ENCODE measurements at places on chromosomes 2 and 18.

DNA sequence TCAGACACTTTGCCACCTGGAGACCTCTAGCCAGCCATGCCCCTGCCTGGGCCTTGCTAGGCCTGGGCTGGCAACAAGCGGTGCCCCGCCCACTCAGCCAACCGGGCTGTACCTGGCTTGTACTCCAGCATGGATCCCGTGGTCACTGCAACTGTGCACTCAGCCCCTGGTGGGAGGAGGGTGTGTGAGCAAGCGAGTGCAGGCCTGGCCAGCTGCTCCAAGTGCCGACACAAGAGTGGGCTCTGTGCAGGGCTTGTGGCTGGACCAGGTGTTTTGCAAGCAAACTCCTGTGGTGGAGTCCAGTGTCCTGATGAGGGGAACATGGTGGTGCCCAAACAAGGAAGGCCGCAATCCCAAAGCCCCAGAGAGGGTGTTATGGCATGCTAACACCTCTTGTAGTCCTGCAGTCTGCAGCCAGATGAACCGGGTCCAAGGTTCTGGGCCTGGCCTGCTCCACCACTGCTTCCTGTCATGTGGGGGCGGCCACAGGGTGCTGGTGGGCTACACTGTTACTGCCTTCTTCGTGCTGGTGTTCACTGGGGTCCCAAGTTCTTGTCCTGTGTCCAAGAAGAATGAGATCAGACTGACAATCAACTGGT, 60.1 kb upstream of the CD28 start:
- no peak for DNase-seq

GRCh38 chr2:152173831-152174230, 1.7 kb downstream of the STAM2 start:
- DNase-seq: no peak

GRCh38 chr2:8408560-8409460, 273.0 kb upstream of the ID2 start:
- no peak for DNase-seq

DNA sequence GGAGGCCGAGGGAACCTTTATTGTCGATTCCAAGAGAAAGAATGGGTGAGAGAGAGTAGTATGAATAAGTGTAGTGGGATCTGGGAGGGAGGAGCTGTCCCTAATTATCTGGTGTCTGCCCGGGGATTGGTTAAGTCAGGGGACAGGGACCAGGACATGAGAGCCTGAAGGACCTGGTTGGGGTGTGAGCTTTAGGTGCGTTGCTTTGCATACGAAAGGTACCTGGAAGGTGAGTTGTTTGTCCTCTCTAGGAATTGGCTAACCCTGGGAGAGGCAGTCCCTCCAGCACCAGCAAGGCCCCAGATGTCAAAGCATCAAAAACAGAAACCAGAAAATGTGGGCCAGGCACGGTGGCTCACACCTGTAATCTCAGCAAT, 48.1 kb upstream of the RPL31 start:
- no peak for DNase-seq

DNA sequence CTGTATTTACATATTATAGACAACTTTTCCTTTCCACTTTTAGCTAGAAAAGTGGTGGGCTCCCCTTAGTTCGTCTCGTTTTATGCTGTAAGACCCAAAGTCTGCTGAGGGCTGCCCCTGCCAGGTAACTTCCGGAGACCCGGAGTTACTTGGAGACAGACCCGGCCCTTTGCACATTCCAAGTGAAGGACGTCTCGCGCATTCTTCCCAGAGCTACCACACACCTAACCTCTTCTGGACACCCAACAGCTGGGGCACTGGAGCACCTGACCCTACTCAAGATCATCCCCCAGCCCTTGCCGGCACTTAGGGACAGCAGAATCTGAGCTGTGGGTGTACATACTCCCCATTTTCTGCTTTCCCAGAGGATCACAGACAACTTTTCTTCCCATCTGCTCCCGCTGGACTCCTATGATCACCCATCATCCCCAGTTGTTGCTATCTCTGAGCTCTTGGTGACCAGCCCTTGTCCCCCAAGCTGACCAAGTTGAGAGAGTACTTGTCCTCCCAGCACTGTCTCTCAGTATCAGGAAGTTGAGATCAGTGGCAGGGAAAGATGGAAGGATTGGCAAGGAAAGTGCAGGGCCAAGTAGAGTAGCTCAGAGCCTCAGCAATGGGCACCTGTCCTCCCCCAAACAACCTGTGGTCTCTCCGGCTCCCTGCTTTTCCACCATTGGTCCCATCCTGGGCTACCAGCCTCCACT, 8.4 kb upstream of the SATB2 start:
- DNase-seq: no peak

GRCh38 chr18:56481751-56482150, 156.6 kb downstream of the TXNL1 start:
- no peak for DNase-seq

GRCh38 chr2:179804206-179804605, 57.2 kb downstream of the ZNF385B start:
- no peak for DNase-seq

- no peak for DNase-seq
Measured at GRCh38 chr2:102826904-102827303, 65.1 kb downstream of the TMEM182 start.

GRCh38 chr2:36449943-36450392, 94.4 kb downstream of the CRIM1 start:
- DNase-seq: no peak

DNA sequence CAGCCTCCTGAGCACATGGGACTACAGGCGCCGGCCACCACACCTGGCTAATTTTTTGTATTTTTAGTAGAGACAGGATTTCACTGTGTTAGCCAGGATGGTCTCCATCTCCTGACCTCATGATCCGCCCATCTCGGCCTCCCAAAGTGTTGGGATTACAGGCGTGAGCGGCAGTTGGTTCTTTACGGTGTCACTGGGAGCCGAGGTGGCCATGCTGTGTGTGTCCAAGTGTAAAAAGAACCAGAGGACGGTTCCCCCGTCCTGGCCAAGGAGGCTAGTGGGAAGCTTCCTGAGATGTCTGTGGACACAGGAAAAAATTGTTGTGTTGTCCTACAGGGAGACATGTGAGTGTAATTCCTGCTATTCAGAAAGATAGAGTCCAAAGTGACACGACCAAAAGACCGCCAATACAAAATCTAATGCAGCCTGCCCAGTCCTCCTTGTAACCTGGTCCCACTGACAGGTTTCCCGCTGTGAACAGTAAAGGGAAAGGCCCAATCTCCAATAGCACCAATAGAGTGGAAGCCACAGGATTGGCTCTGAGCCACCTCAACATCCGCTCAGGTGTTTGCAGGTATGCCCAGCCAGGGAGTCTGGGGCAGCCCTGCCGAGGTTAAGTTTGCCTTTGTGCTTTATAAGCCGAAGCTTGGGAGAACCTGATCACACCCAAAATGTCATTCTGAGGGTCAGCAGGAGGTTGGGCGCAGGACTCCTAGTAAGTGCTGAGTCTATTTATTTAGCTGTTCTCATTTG, 40.6 kb downstream of the NCK2 start:
- DNase-seq: no peak
